Non-pigmented ciliary epithelial cell (primary cell): ENCODE measurements at places on chromosomes 3 and 15.

DNA sequence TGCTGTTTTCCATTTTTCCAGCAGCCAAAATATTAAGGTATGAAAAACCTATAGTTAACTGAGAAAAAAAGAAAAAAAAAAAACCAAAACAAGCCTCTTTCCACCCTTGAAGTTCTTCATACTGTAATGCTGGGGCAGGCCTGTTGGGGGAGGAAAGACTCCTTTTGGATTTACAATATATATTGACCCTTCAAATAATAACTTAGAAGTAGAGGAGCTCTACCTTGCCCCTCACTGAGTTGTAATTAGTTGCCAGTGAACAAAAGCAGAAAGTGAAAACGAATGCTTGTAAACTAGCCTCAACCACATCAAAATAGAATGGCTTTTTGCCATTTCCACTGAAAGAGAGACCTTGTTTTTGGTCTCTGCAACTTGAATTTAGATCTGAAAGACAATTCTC lies 326.6 kb downstream of the NR2F2 start:
- DNase-seq, result no peak

DNA sequence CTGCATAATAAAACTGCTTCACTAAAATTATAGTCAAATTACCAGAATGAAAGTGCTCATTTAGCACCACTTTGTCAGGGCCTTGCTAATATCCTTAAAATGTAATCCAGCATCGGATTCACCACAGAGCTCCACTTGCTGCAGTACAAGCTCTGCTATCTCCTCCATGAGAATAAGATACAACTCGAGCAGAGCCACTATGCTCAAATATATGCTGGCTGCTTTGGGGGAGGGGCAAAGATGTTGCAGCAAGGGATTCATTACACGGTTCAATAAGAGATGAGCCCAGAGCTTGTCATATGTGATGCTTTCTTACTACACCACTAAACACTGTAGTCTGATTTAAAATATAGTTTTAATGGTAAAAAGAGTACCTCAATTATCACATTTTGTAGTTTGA lies 72.2 kb downstream of the DLG1 start:
- no peak for DNase-seq

DNA sequence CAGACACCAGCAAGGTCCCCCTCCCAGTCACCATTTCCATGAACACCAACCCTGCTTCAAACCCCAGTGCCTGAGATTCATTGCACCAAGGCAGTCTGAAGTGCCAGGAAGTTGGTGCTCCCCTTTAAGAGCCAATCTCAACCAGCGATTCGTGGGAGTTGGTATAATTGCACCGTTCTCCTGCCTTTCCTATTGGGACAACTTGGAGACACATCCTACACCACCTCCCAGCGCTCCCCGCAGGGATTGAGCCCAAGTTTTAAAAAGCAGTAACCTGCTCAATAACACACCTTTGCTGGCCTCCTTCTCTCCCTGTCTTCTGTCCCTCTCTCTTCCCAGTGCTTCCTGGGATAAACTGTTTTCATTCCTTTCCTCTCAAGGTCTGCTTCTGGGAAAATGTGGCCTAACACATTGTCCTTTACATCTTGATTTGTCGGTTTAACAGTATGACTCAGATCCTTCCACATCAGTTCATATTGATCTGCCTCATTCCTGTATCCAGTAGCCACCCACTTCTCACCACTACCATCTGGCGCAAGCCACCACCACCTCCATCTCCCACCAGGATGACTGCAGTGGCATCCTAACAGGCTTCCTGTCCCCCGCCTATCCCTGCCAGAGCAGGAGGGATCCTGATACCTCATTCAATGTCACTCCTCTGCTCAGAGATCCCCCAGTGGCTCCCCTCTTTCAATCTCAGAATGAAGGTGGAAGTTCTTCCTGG lies 37.8 kb upstream of the HRH1 start:
- DNase-seq, result no peak

GRCh38 chr3:123540285-123540684 lies 44.6 kb downstream of the HACD2 start:
- no peak for DNase-seq

DNA sequence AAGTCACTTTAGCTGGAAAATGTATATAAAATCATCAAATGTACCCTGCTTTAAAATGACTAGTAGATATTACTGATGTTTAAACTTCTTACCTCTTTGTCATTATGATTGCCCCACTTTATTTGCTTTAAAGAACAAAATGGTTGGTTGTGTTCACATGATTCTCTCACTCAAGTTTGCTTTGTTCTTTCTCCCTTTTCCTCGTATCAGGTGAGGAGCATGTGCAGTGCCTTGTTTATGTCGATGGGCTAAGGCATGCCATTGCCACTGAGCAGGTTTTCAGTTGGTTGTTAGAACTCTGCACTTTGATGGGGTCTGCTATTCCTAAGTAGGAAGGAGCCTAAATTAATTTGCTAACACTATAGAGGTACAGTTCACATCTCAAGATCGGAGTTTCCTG lies 5.3 kb downstream of the MAP2K5 start:
- DNase-seq, result no peak

DNA sequence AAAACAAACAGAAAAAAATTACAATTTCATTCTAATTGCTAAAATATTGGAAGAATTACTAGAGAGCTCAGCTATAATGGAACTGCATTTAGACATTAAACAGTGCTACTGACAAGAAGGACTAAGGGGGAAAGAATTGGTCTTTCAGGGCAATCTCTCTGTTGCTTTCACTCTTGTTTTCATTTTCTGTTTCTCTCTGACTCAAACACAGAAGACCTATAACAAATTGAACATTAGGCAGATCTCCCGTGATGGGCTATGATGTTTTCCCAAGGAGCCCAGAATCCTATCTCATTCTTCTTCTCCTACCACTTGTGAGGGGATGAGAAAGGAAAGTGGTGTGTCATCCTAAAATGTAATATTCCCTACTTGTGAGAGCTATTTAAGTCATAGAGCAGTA lies 358.0 kb upstream of the TGFBR2 start:
- no peak for DNase-seq

GRCh38 chr3:101720851-101721840 lies 3.3 kb upstream of the CEP97 start:
- DNase-seq, result no peak

DNA sequence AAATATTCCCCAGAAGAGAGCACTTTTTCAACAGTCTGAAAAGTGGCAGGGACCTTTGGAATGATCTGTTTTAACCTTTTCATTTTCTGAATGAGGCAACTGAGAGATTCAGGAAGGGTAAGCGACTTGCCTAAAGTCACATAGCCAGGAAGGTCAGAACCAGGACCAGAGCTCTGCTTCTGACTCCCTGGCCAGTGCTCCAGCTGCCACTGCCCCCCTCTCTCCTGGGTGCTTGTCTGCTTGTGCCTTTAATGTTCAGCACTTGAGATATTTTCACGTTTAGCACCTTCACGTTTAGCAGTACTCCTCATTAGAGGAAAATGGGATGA lies 68.3 kb downstream of the SMAD3 start:
- no peak for DNase-seq

DNA sequence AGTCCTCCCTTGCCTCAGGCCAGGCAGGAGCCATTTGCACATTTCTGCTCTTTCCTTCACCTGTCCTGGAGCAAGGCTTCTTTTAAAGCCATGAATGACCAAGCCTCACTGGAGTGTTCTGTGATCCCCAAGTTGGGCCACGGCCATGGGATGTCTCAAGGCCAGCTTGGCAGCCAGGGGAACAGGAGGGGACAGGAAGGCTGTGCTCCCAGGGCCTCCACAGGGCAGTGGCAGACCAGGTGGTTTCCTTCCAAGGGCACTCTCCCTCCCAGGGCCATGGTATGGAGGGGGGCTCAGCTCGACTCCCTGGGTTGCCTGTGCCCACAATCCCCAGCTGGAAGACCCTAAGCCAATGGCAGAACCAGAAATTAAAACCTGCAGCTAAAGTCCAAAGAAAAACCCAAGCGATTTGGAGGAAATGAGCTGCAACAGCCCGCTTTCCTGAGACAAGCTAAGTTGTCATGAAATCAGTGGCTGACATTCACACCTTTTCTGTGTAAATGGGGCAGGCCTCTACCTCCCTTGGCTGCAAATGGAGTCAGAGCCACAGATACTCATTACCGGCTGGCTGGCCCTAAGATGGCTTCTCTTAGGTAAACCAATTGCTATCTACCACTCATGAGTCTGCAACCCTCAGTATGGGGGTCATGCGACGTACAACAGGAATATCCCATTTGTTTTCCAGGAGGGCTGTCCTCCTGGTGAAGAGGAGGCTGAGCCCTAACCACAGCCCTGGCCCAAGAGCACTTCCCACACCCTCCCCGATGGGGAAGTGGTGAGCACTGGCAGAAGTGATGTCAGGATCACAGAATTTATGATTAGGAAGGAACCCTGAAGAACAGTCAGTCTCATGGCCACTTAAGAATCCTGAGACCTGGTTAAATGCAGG lies 83.3 kb downstream of the SNRK start:
- no peak for DNase-seq

DNA sequence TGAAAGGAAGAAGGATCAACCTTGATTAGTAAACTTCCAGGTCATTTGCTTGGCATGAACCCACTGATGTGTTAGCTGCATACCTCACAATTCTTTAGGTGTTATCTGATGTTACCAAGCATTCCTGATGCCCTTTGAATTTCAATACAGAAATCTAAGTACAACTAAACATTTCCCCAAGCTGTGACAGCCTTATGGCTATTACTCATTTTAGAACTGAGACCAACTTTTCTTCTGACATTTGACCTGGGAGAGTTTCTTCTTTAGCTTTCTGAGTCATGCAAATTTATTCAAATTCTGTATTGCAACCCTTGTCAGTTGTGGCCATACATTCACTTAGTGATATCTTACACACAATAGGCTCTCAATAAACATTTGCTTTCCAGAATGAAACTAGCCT lies 124.3 kb downstream of the TIGIT start:
- no peak for DNase-seq

- no peak for DNase-seq
Measured at GRCh38 chr15:80668546-80669236, 26.4 kb upstream of the ABHD17C start.

- no peak for DNase-seq
Measured at GRCh38 chr3:154729741-154730140, 299.8 kb upstream of the GPR149 start.

GRCh38 chr3:8713901-8714759 lies 19.5 kb upstream of the CAV3 start:
- no peak for DNase-seq

- DNase-seq, result no peak
Measured at GRCh38 chr3:64215559-64215958, 9.7 kb downstream of the PRICKLE2 start.

DNA sequence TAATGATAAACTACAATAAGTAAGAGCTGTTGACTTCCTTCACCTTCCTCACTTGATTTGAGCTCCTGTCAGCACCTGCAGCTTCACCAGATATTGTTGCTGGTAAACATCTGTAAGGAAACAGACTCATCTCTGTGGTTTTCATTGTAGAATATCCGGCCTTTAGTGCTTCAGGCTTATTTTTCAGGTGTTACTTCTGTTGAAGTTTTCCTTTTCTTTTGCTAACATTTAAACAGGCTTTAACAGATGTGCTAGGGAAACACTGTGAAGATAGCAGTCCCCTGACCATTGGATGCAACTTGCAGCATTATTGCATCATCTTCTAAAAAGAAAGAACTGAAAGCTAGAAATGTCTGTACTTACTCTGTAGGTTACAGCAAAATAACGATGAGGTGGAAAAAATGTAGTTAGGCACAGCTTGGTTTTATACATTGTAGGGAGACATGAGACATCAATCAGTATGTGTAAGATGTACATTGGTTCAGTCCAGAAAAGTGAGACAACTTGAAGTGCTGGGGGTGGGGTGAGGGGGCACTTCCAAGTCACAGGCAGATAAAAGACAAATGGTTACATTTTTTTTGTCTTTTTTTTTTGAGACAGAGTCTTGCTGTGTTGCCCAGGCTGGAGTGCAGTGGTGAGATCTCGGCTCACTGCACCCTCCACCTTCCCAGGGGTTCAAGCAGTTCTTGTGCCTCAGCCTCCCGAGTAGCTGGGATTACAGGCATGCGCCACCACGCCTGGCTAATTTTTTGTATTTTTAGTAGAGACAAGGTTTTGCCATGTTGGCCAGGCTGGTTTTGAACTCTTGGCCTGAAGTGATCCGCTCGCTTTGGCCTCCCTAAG lies 10.2 kb downstream of the EDEM1 start:
- no peak for DNase-seq

- no peak for DNase-seq
Measured at GRCh38 chr15:70761046-70761445, 2.3 kb downstream of the UACA start.

- no peak for DNase-seq
Measured at GRCh38 chr15:54836052-54836795, 360.5 kb downstream of the RSL24D1 start.

GRCh38 chr15:56244811-56245576 lies 1.3 kb upstream of the RFX7 start:
- no peak for DNase-seq

DNA sequence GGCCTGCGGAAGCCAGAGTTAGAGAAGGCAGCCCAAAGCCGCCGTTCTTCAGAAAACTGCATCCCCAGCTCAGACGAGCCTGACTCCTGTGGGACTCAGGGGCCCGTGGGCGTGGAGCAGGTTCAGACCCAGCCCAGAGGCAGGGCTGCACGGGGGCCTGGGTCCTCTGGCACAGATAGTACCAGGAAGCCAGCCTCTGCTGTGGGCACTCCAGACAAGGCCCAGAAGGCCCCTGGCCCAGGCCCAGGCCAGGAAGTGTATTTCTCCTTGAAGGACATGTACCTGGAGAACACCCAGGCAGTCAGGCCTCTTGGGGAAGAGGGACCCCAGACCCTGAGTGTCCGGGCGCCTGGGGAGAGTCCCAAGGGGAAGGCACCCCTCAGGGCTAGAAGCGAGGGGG lies 23.1 kb downstream of the ALPK3 start:
- DNase-seq, result no peak

- DNase-seq, result no peak
Measured at GRCh38 chr3:67437789-67438188, 216.6 kb downstream of the SUCLG2 start.

DNA sequence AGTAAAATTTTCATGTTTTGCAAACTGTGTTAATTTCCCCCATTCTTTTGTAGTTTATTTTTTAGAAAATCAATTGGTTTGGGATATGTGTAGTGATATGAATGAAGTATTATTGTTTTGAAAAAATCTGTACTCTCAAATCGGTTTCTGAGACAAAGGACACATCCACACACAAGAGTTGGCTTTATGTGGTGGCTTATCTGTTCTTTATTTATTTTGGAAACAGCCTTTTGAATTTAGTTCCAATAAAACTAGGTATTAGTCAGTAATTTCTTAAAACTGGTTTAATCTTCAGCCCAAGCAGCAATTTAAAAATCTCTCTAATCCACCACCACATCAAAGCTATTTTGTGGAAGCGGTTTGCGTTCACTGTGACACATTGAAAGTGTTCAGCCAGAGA lies 741.5 kb upstream of the GRM7 start:
- DNase-seq, result no peak
